ENCODE measurements at places on chromosomes 1 and 21.

DNA sequence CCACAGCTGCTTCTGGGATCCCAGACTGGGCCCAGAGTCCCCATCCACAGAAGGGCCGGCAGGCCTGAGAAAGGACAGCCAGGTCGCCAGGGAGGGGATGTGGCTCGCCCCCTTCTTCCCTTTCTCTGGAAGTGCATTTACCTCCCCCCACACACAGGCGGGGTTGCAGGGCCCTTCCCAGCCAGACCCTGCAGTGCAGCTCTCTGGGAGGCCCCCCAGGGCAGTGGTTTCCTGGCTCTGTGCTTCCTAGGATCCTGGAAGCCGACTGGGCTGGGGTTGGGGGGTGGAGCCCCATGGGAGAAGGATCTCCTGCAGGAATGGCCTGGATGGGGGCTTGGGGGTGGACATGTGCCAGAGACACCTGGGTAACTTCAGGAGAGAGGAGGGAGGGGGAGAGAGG, 4.2 kb upstream of the COL6A1 start:
- DNase-seq = no peak

DNA sequence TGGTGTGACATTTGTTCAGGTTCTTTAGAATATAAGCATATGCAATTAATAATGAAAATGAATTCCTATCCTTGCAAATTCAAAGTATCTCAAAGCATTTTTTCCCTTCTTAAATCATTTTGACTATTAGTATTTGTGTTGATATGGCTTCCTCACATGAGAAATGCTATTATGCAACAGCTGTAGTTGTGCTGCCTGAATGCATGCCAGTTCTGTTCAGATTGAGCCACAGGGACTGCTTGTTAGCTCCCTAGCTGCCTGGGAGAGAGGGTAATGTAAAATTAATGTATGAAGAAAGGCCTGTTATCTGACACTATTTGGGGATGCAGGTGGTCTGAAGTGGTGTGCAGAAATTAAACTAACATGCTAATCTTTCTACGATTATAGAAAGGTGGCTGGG, 45.5 kb downstream of the CACHD1 start:
- DNase-seq = no peak

DNA sequence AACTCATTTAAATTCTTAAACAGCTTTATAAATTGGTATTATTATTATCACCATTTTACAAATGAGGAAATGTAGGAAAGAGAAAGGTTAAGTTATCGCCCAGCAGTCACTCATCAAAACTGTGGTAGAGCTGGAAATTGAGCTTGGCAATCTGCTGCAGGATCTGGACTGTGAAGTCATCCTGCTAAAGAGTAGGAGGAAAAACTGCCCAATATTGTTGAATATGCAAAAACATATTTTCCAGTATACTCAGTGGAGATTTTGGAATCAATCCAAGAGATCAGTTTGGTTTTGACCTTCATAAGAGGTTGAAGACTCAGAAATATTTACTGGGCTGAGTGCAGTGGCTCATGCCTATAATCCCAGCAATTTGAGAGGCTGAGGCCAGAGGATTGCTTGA, 16.9 kb upstream of the RC3H1 start:
- DNase-seq = no peak

DNA sequence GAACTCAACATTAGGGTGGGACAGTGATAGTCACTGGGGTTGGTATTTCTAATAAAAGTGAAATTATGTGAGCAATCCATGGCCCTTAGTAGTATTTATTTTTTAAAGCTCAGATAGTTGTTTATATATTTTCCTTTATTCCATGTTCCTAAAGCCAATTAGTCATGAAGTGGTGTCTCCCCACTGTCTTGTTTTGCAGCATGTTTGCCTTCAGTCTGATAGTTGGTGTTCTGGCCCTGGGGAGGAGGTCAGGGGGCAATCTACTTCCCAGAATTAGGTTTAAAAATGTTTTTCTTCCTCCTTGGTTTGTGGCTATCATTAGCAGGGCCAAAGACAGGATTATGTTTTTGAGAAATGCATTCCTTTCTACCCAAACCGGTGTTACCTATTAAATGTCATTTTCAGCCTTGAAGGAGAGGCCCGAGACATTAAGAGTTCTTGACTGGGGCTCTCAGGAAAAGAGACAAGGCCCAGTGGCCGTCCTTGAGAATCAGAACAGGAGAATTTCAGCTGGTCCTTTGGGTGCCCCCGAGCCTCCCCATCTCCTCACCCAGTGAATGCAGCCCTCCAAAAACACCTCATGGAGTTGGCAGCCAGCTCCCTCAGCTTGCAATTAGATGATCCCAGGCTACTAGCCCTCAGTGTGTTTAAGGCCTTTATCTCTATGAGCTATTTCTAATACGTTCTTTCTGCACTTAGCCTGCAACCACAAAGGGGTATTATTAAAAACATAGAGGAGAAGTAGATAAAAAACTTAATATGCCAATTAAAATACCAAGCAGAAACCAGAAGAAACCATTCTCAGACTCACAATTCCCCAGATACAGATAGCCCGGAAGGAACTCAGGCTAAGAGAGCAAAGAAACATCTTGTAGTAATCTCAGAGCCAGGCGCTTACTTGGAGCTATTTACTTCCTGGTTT, 71.3 kb upstream of the NGF start:
- no peak for DNase-seq
